Activated CD8-positive, alpha-beta T cell treated with anti-CD3 and anti-CD28 coated beads for 36 hours (primary cell): ENCODE measurements at places on chromosomes 16 and 17. TPM values are rescaled to one million over a fixed set of nuclear protein-coding genes. Genes with fewer than 3 reads are reported as not detected.

- DNase-seq, result peak; percentile 27
- peaks cover 37% of the 10 kb centered on the region for H3K4me1 ChIP-seq
- H3K4me3 ChIP-seq, result peak overlapping the region; percentile 88
- peaks cover 10% of the 10 kb centered on the region for H3K36me3 ChIP-seq
Observed at GRCh38 chr16:78444-79150, 572 bp downstream of the MPG start.

The NMT1 gene
- 156 TPM for total RNA-seq

DNA sequence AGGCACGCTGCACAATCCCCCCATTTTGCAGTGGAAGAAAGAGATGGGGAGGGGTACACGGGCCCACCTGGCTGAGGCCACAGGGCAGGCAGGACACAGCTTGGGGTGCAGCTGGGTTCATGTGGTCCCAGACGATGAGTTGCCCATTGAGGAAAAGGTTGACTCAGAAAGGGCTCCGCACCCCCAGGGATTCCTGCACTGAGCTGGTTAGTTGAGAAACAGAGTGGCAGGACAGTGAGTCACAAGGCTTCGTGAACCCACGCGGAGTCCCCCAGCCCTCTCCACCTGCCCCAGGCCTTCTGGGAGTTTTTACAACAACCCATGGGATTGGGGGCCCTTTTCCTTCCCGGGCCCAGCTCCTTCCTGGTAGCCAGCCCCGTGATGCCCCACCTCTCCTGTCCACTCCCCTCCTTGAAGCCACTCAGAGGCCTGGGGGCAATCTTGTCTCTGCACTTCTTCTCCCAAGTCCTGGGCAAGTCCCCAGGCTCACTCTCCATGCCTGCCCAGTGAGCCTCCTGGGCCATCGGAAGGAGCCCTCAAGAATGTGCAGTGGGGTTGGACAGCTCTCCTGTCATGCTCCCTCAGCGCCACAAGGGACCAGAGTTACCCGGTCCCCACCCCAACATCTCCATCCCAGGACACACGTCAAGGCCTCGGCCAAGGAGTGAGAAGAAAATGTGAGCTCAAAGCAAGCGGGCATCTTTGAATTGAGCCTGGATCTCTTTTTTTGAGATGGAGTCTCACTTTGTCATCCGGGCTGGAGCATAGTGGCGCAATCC, 251.2 kb downstream of the PARN start:
- no peaks in the 10 kb centered on the region for H3K27me3 ChIP-seq
- H3K4me3 ChIP-seq, result no peak overlapping the region
- no peaks in the 10 kb centered on the region for H3K4me1 ChIP-seq
- no peaks in the 10 kb centered on the region for H3K36me3 ChIP-seq
- H3K27ac ChIP-seq, result no peak overlapping the region

- peaks cover 82% of the 10 kb centered on the region for H3K27me3 ChIP-seq
- no peaks in the 10 kb centered on the region for H3K36me3 ChIP-seq
- H3K4me1 ChIP-seq, result peaks cover 29% of the 10 kb centered on the region
- H3K4me3 ChIP-seq, result peak overlapping the region; percentile 59
Observed at GRCh38 chr17:48596000-48596734, 2.6 kb upstream of the HOXB5 start.

GRCh38 chr17:42675965-42676423, 800 bp downstream of the PLEKHH3 start:
- peak overlapping the region; percentile 71 for H3K4me3 ChIP-seq
- H3K27ac ChIP-seq, result no peak overlapping the region
- peaks cover 42% of the 10 kb centered on the region for H3K27me3 ChIP-seq
